ENCODE measurements at places on chromosomes 1 and 21.

GRCh38 chr1:26700711-26701110, 4.9 kb downstream of the ARID1A start:
- peak; percentile 49 for DNase-seq

- no peak for DNase-seq
Measured at GRCh38 chr1:42423681-42424080, 32.1 kb downstream of the ZMYND12 start.

GRCh38 chr1:13752852-13753251, 52.9 kb downstream of the PRDM2 start:
- no peak for DNase-seq

DNA sequence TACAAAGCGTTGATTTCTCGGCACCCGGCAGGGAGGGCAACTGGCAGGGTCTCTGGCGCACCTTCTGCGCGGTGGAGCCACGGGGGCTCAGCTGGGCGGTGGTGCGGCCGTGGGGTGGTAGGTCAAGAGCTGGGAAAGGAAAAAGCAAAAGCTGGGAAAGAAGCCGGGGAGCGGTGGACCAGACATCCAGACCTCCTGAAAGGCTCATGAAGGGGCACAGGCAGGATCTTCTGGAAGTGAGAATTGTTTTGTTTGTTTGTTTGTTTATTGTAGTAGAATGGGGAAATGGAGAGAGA, 7.2 kb upstream of the RNU1-1 start:
- no peak for DNase-seq

GRCh38 chr1:226912587-226913176, 27.4 kb upstream of the COQ8A start:
- peak; percentile 63 for DNase-seq

DNA sequence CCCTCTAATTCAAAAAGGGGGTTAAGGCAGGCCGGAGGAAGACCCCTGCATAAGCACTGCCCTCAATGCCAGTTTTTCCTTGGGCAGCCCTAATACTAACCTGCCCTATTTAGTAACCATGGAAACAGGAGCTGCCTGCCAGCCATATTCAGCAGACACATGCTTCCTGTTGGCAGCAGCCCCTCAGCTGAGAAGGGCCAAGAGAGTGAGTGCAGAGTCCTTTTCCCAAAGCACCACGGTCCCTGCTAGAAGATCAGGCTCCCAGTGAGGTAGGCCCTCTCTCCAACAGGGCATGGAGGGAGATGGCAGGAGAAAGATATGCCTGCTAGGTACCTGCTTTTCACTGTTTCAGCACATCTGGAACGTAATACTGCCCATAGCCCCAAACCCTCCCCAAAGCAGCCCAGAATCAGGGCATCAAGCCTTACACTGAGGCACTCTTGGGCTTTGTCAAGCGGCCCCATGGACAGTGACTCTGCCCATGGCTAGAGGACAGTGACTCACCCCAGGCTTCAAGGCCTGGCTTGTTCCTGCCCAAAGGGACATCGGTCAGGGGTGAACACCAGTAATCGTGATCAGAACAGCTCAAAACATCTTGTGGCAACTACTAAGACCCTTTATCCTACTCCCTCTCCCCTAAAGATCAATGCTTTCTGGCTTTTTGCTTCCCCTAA, 64.5 kb downstream of the BCAR3 start:
- peak; percentile 69 for DNase-seq

- DNase-seq: no peak
Measured at GRCh38 chr1:89959719-89960118, 35.2 kb upstream of the ZNF326 start.

DNA sequence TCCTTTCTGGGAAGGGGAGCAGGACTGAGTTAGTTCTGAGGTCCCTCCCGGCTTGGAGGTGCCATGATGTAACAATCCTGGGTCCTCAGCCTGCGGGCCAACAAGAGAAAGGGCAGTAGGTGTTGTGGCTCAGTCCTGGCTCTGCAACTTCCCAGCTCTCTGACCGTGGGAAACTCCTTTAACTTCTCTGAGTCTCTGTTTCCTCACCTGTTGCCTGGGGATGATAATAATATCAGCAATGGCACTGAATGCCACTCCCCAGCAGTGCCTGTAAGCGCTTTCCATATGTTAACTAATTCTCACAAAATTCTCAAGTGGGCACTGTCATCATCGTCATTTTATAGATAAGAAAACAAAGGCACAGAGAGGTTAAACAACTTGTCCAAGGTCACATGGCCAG, 2.3 kb downstream of the PADI3 start:
- DNase-seq: peak; percentile 58

DNA sequence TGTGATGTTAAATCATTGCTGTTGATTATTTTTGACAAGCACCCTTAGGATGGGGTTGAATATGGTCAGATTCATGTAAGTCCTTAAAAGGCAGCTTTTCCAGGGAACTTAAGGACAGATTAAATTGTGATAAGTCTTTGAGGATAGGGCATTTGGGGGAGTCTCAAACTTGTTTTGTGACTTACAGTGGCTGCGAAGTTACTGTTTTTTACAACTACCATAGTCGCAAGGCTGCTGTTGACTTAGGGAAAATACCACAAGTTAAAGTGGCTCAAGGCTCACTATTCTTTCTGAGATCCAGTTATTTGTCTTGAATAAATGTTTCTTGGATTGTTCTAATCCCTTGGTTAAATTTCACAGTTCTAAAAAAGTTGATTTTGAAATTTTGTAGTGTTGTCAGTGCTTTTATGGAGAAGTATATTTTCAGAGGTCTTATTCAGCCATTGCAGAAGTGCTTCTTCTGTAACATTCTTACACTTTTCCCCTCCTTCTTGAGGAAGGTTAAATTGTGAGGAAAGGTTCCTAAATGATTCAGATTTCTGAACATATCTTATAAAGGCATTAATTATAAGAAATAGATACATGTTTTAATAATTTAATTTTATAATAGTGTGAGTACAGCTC, 47.0 kb upstream of the MPC2 start:
- DNase-seq: no peak

- peak; percentile 92 for DNase-seq
Measured at GRCh38 chr1:211037095-211037494, 96.9 kb downstream of the KCNH1 start.

- DNase-seq: no peak
Measured at GRCh38 chr1:184299796-184300195, 87.0 kb upstream of the C1orf21 start.

Data from Daoy (cell line).